ENCODE measurements at places on chromosomes 2 and 18.
A peak's percentile ranks its signal among the peaks of the same experiment; 100 is the strongest.

DNA sequence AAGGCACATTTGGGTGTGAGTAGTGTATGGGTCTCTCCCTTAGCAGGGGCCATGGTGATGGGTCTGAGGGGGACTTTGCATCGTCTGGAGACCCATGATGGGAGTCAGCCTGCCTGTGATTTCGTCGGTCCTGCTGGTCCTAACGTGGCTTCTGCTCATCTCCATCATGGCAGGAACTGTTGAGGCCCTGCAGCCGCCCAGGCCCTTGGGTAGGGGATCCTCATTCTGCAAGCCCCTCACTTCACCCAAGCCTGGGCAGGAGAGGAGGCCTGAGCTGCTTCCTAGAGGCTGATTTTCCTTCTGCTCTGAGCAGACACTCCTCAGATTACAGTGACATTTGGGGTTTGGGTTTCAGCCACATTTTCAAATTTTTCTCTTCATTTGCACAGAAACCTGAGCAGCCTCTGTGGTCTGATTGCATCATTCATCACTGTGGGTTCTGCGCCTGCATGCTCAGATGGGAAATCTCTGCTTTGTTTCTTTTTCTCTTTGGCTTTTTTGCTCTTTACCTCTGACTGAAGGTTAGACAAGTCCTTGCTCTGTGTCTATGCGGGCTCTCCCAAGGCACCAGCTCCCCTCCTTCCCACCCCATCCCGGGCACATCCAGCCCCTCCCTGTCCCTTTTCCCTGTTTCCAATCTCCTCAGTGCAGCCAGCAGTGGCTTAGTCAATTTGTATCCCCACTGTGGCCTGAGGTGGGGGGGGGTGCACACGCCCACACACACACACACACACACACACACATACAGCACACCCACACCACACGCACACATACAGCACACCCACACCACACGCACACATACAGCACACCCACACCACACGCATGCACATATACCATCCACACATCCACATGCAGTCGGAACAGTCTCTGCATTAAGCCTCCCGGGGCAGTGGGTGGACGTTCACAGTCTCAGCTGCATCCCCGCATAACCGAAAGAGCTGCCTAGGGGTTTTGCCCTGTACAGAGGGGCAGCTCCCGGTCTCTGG lies 305.4 kb upstream of the HS6ST1 start:
- DNase-seq, result no peak

- no peak for DNase-seq
Measured at GRCh38 chr2:28543316-28544035, 47.6 kb downstream of the PLB1 start.

GRCh38 chr2:40827392-40827791 lies 375.5 kb upstream of the SLC8A1 start:
- no peak for DNase-seq

- no peak for DNase-seq
Measured at GRCh38 chr2:231321021-231321420, 74.5 kb upstream of the B3GNT7 start.

- no peak for DNase-seq
Measured at GRCh38 chr2:197993830-197994229, 189.4 kb downstream of the PLCL1 start.

DNA sequence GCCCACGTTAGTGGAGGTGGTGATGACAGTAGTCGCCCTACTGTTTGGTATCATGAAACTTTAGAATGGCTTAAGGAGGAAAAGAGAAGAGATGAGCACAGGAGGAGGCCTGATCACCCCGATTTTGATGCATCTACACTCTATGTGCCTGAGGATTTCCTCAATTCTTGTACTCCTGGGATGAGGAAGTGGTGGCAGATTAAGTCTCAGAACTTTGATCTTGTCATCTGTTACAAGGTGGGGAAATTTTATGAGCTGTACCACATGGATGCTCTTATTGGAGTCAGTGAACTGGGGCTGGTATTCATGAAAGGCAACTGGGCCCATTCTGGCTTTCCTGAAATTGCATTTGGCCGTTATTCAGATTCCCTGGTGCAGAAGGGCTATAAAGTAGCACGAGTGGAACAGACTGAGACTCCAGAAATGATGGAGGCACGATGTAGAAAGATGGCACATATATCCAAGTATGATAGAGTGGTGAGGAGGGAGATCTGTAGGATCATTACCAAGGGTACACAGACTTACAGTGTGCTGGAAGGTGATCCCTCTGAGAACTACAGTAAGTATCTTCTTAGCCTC lies 16.2 kb downstream of the MSH6 start:
- DNase-seq, result no peak

- DNase-seq, result no peak
Measured at GRCh38 chr18:52462853-52463252, 122.9 kb downstream of the DCC start.

GRCh38 chr18:68429841-68430240 lies 285.1 kb downstream of the TMX3 start:
- no peak for DNase-seq

DNA sequence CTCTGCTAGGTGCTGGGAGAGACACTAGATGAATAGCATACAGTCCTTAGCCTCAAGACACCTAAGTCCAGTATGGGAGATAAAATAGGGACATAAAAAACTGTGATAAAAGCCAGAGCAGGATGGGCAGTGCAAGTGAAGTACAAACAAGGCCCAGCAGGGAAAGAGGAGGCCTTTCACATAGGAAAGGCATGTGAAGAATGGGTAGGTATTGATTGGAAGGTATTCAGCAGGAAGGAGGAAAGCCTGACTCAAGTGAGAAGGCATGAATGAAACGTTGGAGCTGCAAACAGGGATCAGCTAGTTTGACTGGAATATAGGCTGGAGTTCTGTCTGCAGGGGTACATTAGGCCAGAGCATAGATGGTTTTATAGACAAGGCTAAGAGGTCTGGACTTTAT lies 11.0 kb upstream of the CXCR4 start:
- no peak for DNase-seq

- peak; percentile 83 for DNase-seq
Measured at GRCh38 chr2:27754138-27754588, 17.4 kb upstream of the MRPL33 start.

DNA sequence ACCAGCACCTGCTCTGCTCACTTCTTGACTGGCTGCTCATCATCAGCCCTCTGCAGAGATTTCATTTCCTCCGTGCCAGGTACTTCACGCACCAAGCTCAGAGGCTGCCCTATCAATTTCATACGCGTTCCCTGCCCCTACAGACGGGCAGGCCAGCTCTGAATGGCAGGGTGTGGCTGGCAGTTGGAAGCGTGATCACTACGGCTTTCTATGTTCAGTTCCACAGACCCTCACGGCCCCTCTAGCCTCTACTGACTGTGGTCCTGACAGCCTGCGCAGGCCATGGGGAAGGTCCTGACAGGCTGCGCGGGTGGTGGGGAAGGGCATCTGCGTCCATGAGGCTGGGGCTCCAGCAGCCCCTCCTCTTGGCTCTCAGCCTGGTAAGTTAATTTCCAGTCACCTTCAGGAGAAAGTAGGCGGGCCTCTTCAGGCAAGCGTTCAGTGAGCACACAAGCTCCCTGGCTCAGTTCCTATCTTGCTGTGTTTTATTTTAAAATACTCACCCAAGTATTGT lies 154.8 kb downstream of the ZNF236 start:
- DNase-seq, result no peak

DNA sequence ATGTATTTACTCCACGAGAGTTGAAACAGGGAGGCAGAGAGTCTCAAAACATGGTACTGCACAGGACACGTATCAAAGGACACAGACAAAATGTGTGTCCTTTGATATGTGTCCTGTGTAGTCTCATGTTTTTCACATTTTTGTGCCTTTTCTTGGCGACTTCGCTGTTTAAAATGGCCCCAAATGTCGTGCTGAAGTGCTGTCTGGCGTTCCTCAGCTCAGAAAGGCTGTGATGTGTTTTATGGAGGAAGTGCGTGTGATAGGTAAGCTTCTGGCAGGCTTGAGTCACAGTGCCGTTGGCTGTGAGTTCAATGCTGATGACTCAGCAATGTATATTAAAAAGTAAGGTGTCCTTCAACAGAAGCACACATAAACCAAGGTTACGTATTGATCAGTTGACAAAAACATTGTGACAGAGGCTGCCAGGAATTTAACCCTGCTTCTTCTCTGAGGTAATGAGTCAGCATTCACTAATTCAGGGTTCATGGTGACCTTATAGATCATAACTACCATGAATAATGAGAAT lies 78.2 kb downstream of the DYSF start:
- no peak for DNase-seq

GRCh38 chr18:39781565-39781964 lies 2173.5 kb upstream of the PIK3C3 start:
- no peak for DNase-seq

- no peak for DNase-seq
Measured at GRCh38 chr18:3283908-3284307, 22.0 kb downstream of the MYL12B start.

DNA sequence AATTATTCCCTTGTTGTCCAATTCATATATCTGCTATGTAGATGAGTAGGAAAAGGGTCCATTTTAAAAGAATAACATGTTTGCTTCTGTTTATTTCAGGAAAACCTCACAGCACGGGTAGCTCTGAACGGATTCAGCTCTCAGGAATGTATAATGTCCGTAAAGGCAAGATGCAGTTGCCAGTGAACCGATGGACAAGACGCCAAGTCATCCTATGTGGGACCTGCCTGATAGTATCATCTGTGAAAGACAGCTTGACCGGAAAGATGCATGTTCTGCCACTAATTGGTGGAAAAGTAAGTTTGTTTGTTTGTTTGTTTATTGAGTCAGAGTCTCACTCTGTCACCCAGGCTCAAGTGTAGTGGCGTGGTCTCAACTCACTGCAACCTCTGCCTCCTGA lies 114.6 kb downstream of the PHLPP1 start:
- no peak for DNase-seq

DNA sequence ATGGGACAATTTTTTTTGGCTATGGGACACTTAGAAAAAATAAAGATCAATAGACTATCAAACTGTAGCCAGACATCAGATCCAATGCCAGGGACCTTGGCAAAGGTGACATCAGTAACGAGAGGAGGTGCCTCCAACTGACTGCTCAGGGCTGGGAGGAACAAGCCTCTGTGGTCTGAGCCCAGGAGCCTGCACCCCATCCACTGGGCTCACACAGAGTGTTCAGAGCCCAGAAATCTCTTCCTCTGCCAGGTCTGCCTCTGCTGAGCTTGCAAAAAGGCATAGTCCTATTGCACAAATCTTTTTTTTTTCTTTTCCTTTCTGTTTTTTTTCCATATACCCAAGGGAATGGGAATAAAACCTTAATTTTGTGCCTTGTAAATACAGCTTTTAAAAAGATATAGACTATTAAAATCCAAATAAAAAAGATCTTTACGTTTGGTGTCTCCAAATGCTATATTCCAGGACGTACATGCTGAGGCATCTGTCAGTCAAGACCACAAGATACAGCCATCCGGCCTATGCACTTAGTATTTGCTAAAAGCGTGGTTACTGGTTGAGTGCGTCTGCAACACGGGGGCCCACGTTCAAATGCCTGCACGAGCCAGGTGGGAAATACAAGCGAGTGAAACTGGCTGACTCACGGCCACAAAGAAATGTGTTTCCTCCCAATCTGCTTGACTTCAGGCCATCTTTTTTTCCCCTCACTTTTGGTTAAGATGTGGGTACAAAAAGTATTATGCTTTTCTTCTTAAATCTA lies 7.8 kb upstream of the ARHGAP25 start:
- peak; percentile 85 for DNase-seq

DNA sequence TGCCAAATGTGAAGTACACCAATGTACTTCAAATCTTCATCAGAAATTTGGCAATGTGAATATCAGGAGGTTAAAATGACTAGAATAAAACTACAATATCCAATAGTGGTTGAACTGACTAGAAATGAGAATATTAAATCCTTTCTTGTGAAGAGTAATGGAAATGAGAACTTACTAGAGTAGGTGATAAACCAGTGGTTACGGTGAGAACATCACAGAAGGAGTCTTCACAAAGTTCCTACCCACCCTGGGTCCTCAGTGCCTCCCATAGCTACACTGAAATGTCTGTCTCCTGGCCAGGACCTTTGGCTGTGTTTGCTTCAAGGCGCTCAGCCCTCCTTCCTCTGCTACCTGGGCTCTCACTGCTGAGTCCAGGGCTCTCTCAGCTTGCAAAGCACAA lies 289.7 kb downstream of the STK39 start:
- DNase-seq, result no peak

DNA sequence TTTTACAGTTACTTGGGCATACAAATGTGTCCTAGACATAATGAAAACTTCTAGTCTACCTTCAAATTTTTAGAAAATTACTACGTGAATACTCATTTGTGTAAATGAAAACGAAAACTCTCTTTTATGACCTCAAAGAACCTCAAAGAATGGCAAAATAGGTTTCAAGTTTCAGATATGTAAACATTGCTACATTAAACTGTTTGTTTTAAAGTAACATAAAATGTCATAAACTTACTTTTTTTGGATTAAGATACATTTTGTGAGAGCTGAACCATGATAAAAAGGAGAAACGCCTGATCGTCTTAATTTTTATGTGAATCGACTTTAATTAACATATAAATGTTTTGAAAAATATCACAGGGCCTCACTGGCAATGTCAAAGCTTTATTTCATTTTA lies 91.4 kb downstream of the PPP1R1C start:
- DNase-seq, result no peak

GRCh38 chr2:25707927-25708590 lies 34.7 kb upstream of the DTNB start:
- DNase-seq, result no peak

DNA sequence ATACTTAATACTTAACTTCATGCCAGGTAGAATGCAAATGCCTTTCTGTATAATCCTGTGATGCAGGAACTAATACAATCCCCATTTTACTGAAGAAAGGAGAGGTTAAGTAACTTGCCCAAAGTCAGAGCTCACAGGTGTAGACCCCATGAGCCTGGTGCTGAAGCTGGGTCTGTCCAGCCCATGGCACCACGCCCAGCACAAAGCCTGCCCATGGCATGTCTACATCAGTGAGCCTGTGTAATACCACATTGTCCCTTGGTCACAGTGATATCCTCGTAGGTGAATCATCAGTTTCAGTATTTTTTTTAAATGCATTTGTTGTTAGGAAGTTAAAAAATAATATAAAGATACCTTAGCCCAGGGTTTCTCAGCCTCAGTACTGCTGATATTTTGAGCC lies 69.9 kb upstream of the MCFD2 start:
- DNase-seq, result peak; percentile 39

- no peak for DNase-seq
Measured at GRCh38 chr18:60082790-60083189, 183.0 kb downstream of the PMAIP1 start.

DNA sequence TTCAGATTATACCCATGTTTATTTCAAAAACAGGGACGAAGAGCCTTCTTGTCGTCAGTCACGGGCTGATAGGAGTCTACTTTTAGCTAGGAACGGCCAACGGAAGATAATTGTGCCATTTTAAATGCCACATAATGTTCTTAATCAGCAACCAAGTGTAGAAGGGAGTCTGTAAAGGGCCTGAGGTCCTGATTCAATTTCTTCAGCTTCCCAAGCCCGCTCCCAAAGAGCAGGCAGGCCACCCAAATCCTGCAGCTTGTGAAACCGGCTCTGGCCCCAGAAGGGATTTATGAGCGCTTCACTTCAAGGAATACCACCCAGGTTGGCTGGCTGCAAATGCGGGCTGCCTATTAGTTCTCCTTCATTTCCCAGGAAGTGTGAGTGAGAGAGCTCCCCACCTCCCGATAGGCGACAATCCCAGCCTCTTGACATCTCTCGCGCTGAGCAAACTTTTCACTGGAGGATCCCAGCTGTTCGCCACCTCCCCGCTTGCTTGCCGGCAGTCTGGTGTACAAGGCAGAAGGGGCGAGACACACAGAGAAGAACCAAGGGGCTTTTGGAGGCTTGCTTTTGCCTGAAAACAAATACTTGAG lies 272.9 kb downstream of the CDH20 start:
- no peak for DNase-seq
